ENCODE measurements at places on chromosomes 1 and 21. TPM values are rescaled to one million over a fixed set of nuclear protein-coding genes. Genes with fewer than 3 reads are reported as not detected.

DNA sequence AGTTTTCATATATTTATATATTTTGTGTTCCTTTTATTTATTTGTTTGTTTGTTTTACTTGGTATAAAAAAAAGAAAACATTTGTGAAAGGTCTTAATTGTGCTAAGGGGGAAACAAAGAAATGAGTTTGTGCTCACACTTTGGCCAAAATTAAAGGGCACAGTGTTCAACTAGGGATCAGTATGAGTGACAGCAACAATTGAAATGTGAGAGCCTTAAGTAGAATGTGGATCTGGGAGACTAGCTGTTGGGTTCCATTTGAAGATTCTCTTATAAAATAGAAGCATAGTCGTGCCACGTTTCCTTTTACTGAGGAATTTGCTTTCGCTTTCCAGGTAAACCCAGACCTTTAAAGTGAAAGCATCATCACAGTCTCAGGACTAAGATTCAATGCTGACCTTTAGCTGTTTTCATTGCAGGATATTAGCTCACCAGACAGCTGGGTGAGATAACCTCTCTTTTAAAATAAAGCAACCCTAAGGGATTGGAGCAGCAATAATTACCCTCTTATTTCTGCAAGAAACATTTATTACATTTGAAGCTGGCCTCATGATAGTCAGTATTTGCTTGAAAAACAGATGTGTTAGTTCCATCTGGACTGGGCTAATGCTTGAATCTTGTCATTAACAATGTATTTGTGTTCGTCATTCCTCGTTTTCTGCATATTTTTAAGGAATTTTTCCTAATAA is 37.1 kb upstream of the CD55 start:
- no peak for DNase-seq

DNA sequence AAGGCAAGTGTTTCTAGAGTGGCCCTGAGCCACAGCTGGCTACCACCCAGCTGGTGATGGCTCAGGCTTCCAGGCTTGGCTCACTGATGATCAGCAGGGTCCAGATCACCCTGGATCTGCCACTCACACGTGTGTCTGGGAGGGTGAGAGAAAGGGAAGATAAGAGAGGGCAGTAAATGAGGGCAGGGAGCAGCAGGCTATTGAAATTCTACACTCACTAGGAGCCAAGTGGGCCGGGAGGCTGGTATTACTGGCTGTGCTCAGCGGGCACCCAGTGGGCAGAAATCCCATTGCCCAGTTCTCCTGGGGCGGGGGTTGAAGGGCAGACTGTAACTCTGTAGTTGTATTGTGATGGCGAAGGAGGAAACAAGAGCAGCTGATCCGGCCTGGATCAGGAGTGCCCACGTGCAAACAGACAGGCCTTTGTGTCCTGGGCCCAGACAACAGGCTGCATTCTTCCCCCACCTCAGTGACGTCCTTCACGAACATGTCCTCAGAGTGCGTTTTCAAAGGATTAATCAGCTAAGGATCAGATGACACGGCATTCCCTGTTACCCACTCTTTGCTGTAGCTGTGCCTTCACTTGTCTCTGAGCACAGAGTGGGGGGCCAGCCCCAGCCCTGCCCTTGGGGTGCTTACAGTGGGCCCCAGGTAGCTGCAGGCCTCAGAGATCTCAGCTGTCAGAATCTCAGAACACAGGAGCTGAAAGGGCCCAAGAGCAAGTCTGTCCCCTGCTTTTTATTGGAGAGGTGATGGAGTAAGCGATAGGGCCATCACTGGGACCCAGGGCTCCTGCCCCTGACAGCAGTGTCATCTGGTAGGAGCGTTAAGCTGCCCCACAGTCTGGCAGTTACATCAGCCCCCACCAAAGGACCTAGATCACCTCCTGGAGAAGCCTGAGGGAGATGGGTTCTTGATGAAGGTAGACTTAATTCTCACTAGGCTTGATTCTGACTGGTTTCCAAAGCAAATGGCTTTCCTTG is 60.5 kb downstream of the ATP1A1 start:
- DNase-seq = no peak

FAM167B gene
- 0.25 TPM for total RNA-seq

CLSTN1 gene
- 38.5 TPM for total RNA-seq

DNA sequence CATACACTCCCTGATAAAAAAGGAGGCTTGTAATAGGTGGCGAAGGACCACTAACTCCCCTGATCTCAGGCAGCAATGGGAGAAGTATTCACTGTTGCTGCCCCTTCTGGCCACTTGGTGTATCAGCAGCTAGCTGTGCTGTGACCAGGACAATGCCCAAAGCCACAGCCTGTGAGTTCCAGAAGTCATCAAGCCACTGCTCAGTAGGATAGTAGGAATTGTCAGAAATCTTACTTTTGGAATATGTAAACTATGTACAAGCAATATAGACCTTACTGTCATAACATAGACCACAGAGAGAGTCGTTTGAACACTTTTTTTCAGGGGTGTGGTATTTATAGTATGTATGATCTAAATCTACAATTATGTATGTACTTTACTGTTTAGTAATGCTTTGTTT is 248.3 kb upstream of the CAMK1G start:
- no peak for DNase-seq

PWP2 gene
- 27.1 TPM for total RNA-seq

- no peak for DNase-seq
These were observed 264.8 kb downstream of the PRDM2 start for GRCh38 chr1:13964768-13965167.

DNA sequence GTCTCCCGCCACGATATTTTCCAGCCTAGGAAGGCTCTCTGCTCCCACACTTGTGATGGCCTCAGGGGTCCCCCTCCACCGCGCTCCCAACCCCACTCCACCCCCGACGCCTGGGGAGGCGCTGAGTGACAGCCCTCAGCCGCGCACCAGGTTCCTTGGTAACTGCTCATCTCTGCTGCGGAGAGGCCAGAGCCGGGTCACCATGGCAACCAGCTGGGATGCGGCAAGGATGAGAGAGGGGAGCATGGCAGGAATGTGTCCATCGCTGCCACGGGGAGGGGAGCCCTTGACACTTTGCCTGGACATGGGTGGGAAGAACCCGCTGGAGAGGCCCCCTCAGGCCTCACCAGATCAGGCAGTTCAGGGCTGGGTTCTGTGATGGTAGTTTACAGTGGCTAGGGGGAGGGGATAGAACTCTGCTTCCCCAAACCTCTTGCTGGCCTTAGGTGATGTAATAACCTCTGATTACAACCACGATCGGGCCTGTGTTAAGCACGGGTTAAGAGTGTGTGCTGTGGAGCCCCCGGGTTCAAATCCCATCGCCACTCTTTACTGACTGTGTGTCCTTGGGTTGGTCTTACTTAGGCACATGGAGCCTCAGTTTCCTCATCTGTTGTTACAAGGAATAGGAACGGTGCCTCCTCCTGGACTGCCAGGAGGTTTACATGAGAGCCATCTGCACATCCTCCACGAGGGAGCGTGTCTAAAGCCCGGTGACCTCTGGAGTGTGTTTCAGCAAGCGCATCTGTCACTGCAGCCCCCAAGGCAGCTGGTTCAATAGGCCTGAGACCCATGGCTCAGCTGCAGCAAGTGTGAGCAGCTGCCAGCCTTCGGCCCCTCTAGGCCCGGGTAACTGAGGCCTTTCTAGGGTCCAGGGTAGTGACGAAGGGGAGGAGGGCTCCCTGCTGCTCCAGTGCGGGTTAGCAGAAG is 6.3 kb downstream of the KIF17 start:
- DNase-seq = no peak

GRCh38 chr1:228494970-228495853 is 8.0 kb downstream of the RNF187 start:
- no peak for DNase-seq

DNA sequence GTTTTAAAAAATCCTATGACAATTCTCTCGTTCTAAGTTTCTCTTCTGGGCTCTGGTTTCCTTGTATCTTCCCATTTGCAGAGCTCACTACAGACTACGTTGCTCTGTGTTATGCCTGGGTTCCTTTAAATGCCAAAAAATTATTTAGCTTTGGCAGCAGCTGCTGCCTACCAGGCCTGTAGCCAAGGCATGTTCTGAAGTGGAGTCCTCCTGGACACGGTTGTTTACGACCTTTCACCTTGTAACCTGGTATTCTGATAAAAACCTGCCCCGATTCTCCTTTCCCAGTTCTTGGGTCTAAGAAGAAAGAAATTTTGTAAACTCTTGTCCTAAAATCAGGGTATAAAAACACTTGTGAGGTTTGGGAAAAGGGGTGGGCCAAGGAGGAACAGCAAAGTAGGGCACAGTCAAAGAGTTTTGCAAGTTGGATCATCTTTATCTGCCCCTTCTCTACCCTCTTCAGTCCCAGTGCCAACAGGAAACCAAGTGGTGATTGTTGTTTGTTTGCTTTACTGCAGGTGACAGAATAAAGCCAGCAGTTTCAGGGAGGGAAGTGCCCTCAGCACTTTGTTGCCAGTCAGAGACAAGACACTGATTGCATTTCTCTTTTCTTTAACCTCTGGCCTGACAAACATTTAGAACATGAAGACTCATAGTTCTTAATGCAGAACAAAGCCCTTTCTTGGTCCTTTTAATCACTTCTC is 3.1 kb upstream of the TXNIP start:
- no peak for DNase-seq

CTTNBP2NL gene
- total RNA-seq = 1.2 TPM

RNU1-2 gene
- 1,321 TPM for total RNA-seq

- no peak for DNase-seq
These were observed 56.3 kb upstream of the ECE1 start for GRCh38 chr1:21346365-21347071.

DNA sequence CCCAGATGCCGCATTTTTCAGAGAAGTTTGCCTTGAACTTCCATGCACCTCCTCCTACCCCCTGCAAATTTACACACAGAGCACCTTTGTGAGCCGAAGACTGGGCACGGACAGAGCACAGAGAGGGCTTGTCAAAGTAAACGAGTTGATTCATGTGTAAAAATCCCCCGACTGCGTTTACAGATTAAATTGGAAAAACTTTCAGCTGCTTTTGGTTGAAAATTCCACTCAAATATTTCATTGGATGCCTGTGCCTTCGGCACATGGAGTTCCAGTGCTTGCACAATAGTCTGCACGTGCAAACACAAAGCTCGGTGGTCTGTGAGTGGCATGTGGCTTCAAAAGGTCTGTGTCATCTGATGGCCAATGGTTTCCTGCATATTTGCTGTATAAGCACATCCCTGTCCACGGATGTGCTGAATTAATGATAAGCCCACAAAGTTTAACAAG is 177.5 kb downstream of the SETD4 start:
- no peak for DNase-seq

SLC37A1 gene
- total RNA-seq = 22.1 TPM

DNA sequence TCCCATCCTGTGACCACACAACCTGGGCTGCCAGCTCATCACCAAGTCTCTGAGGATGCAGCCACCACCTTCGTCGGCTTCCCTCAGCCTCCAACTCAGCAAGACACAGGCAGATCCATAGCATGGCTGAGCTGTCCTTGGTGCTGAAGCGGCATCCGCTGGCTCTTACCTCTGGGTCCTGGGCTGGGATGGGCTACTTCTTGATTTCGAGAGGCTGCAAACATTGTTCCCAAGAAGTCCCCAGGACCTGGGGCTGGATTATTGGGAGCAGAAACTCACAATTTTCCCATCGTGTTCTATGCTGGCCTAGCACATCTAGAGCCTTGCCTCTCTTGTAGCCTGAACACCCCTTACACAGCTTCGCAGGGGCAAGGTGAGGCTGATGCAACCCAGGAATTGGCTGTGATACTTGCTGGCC is 24.9 kb upstream of the C1QA start:
- DNase-seq = no peak

DNA sequence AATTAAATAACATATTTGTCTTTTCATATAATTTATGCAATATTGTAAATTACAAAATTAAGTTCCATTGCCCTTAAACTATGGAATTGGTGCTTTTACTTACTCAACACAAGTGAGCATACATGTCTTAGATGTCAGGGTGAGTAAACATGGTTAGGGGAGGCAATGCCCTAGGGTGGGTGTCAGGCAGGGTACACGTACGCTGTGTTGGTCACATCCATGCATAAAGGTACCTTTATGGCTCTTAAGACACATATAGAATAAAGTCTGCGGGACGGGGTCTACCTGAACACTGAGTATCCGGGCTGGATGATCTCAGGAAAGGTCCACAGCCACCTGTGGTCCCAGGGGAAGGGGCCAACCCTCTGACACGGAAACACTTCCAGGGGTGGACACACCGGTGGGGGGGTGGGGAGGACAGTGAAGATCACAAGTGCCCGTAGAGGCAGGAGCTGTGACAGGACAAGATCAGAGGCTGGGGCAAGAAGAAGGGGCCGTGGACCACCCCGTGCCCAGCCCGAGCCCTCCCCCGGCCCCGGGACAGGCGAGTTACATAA is 720 bp downstream of the LIN9 start:
- peak; percentile 5 for DNase-seq

CD101 gene
- 0.65 TPM for total RNA-seq

DNA sequence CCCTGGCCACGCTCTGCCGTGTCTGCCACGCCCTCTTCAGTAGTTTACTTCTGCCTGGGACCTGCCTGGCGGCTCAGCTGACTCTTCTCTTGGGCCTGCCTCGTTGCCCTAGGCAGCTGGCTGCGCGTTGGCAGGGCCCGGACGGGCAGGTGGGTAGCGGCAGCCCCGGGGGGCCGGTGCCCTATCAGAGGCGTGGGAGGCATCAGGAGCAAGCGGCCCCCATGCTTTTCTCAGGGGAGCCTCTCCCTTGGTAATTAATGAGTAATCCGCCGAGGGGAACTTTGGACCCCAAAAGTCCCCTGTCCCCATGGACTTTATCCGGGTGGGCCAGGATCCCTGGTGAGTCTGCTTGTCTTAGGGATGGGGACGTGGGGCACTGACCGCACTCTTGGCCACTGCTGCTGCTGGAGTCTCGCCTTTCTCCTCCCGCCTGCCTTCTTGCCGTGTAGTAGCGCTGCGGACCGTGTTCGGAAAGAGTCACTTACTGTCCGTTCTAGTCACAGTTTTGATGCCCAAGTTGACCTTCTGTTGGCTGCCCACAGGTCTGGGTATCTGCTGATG is 22.7 kb downstream of the SKI start:
- DNase-seq = no peak

OR10Z1 gene
- total RNA-seq = not detected

Data from activated T-cell treated with anti-CD3 and anti-CD28 coated beads, Interleukin-2, amount 50 U/mL, for 4 hours (primary cell).